ENCODE measurements at places on chromosomes 3 and 15.

DNA sequence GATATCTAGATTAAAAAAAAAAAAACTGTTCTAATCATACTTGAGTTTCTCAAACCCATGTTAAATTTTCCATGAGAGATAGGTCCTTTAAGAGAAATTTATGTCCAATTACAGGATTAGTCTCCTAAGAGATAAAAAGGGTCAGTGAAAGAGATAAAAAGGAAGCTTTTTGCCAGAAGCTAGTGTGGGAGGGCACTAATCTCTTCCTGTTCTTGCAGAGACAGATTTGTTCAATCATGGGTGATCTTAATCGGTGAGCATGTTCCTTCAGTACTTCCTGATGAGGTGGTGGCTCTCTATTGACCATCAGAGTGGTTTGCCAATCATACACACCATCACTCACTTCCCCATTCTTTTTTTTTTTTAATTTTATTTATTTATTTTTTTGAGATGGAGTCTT is 16.9 kb upstream of the LPP start:
- DNase-seq, result no peak

- DNase-seq, result no peak
These were observed 81.9 kb downstream of the NUP210 start for GRCh38 chr3:13338231-13338630.

GRCh38 chr15:68572309-68572708 is 6.5 kb upstream of the CORO2B start:
- DNase-seq, result no peak

GRCh38 chr3:52346623-52347530 is 30.8 kb downstream of the DNAH1 start:
- no peak for DNase-seq

GRCh38 chr3:86547692-86548091 is 443.3 kb downstream of the VGLL3 start:
- DNase-seq, result no peak

DNA sequence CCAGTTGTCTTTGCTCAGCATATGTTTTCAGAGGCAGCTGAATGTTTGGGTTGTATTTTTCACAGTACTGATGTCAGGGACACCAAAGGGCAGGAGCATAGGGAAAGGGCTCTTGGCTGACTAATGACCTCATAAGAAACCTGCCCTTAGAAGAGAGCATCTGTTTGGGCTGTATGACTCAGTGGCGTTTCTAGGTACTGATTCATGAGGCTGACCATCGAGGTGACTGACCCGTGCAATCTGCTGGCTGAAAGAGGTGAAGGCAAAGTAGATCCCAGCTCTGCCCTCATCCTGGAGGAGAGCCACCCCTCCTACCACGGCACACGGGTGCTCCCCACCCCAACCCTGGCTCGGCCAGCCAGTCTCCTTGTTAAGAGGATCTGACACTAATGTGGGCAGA is 8.3 kb downstream of the LMCD1 start:
- no peak for DNase-seq

Data from stimulated activated CD8-positive, alpha-beta memory T cell treated with anti-CD3 and anti-CD28 coated beads, Interleukin-2, amount 100 ng/mL, for 1 hour (primary cell).